ENCODE measurements at places on chromosomes 2 and 18. TPM values are rescaled to one million over a fixed set of nuclear protein-coding genes. Genes with fewer than 3 reads are reported as not detected.

The CNTNAP5 gene
- not detected for polyA plus RNA-seq

The LAMA3 gene
- polyA plus RNA-seq, result 8.0 TPM

The FSIP2 gene
- polyA plus RNA-seq, result 0.01 TPM

The ZSWIM2 gene
- polyA plus RNA-seq, result not detected

The DIPK1C gene
- polyA plus RNA-seq, result not detected

The TEKT4 gene
- 0.02 TPM for polyA plus RNA-seq

The FEV gene
- polyA plus RNA-seq, result not detected

The FOXD4L1 gene
- 0.02 TPM for polyA plus RNA-seq

The CROCC2 gene
- polyA plus RNA-seq, result 0.16 TPM

The CDKL4 gene
- polyA plus RNA-seq, result not detected

The ATOH8 gene
- 3.0 TPM for polyA plus RNA-seq

The GPR45 gene
- not detected for polyA plus RNA-seq

The SNORC gene
- 1.0 TPM for polyA plus RNA-seq

The HRH4 gene
- not detected for polyA plus RNA-seq

The TNFAIP6 gene
- 0.51 TPM for polyA plus RNA-seq

The IKZF2 gene
- 11.3 TPM for polyA plus RNA-seq

The UXS1 gene
- 12.0 TPM for polyA plus RNA-seq

The TDRD15 gene
- polyA plus RNA-seq, result not detected

The C1QL2 gene
- polyA plus RNA-seq, result not detected

The GDF7 gene
- 0.59 TPM for polyA plus RNA-seq

The AFF3 gene
- polyA plus RNA-seq, result 1.0 TPM

The DOK6 gene
- 0.10 TPM for polyA plus RNA-seq

The MC5R gene
- polyA plus RNA-seq, result 0.20 TPM

The FHL2 gene
- 55.5 TPM for polyA plus RNA-seq

The ALLC gene
- polyA plus RNA-seq, result 0.04 TPM

The ALPG gene
- polyA plus RNA-seq, result not detected

The ROCK2 gene
- 5.4 TPM for polyA plus RNA-seq

The CTNNA2 gene
- polyA plus RNA-seq, result 0.02 TPM

The CPSF3 gene
- polyA plus RNA-seq, result 17.6 TPM

The PFN4 gene
- polyA plus RNA-seq, result 0.55 TPM

The AQP12B gene
- not detected for polyA plus RNA-seq

The ALK gene
- polyA plus RNA-seq, result 0.05 TPM

The PROKR1 gene
- 0.02 TPM for polyA plus RNA-seq

The SGO2 gene
- 2.5 TPM for polyA plus RNA-seq

The CPLX4 gene
- polyA plus RNA-seq, result not detected

The C2orf74 gene
- 5.3 TPM for polyA plus RNA-seq

The NGEF gene
- 11.4 TPM for polyA plus RNA-seq

The EPHA4 gene
- 6.0 TPM for polyA plus RNA-seq

The KCNG2 gene
- not detected for polyA plus RNA-seq

The CHST9 gene
- polyA plus RNA-seq, result 0.27 TPM

The PAX3 gene
- polyA plus RNA-seq, result not detected

The FBLN7 gene
- 0.14 TPM for polyA plus RNA-seq

The TCF23 gene
- 0.02 TPM for polyA plus RNA-seq

The IL36B gene
- polyA plus RNA-seq, result 1.5 TPM

The UGT1A4 gene
- polyA plus RNA-seq, result 0.69 TPM

The TNP1 gene
- polyA plus RNA-seq, result not detected

The ALPP gene
- not detected for polyA plus RNA-seq

The ERBB4 gene
- polyA plus RNA-seq, result 0.06 TPM

The TM4SF20 gene
- polyA plus RNA-seq, result not detected

The TSPYL6 gene
- polyA plus RNA-seq, result not detected

The FTCDNL1 gene
- polyA plus RNA-seq, result 1.4 TPM

The MFSD2B gene
- polyA plus RNA-seq, result 0.08 TPM

The SERPINB11 gene
- 6.4 TPM for polyA plus RNA-seq

The CCDC85A gene
- 0.10 TPM for polyA plus RNA-seq

The SAG gene
- polyA plus RNA-seq, result not detected

The COL3A1 gene
- polyA plus RNA-seq, result 11.1 TPM
